ENCODE measurements at places on chromosomes 1 and 21. TPM values are rescaled to one million over a fixed set of nuclear protein-coding genes. Genes with fewer than 3 reads are reported as not detected.

DNA sequence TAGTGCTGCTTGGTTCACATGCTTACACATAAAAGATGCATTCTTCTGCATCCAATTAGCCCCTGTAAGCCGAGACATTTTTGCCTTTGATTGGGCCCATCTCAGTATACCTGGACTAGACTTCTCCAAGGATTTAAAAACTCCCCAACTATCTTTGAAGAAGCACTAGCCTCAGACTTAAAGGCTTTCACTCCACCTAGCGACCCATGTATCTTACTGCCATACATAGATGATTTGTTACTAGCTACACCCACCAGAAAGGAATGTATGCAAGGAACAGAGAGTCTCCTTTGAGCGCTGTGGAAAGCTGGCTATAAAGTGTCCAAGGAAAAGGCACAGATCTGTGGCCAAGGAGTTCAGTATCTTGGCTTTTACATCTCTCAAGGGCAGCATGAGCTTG, 91.7 kb downstream of the LIPI start:
- no peak for DNase-seq

DNA sequence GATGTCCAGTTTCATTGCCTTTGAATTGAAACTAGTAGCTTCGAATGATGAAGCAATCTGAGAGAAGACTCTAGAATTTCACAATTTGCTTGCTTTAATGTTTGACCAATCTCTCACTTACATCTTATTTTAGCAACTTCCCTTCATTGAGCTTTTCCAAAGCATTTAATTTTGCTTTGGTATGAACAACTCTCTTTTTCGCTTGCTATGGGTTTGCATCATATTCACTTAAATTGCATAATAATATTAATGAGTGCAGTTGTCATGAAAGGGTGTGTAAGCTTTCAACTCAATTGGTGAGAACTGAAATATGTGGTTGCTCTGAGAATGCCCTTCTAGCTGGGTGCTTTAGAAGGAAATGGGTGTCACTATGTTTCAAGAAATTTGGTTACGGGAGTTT, 309.2 kb downstream of the HLX start:
- DNase-seq, result no peak

DNA sequence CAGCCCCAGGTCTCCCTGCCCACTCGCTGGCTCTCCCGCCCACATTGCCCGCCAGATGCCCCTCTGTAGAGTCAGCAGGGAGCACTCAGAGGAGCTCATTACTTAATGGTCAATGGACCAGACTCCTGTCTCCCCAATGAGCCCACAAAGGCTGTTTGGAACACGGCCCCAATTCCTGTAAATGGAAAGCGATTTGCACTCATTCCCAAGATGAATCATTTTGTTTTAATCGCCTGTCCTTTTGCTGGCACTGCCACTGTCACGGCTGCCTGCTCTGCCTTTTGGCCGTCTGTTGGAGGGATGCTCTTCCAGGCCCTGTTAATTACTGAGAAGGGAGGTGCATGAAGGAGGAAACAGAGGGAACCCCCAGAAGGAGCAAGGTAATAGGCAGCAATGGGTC, 44.8 kb upstream of the ATP2B4 start:
- no peak for DNase-seq

DNA sequence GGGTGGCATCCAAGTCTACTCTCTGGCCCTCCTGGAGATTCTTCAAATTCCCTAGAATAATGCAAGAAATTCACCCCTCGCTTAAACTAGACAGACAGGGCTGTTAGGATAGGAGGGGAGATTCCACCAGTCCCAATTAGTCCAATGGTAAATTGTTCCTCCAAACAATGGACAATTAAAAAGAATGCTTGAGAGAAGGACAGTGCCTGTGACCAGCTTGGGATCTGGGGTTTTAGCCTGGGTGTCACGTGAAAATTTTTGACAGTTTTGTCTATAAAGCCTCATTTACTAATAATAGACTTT, 177.7 kb upstream of the RAB4A start:
- no peak for DNase-seq

GRCh38 chr1:53093451-53093754, 31.4 kb downstream of the PODN start:
- DNase-seq, result no peak

GRCh38 chr1:103250441-103250861, 142.1 kb upstream of the COL11A1 start:
- DNase-seq, result no peak

DNA sequence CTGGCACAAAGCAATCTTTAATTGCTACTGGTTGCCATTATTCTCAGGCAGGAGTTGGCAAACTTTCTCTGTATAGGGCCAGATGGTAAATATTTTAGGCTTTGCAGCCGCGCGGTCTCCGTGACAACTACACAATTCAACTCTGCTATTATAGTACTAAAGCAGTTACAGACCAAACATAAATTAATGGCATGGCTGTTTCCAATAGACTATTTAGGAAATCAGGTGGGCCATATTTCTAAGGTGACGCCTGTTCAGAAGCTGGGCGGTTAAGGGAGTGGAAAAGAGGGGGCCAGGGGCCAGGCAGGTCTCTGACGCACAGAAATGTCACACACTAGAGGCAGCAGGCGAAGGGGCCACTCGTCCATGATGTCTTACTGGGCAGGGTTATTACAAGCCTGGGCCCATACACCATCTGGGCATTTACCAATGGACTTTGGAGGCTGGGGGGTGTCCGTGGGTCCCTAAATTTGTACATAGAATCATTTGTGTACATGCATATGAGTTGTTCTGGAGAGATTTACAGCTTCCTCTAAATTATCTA, 80.1 kb downstream of the STUM start:
- DNase-seq, result no peak

- peak; percentile 56 for DNase-seq
Observed at GRCh38 chr1:168470901-168471431, 72.8 kb downstream of the XCL2 start.

GRCh38 chr1:6538956-6539355, 15.4 kb downstream of the NOL9 start:
- DNase-seq, result no peak

GRCh38 chr21:38306433-38307141, 49.8 kb downstream of the KCNJ15 start:
- no peak for DNase-seq

DNA sequence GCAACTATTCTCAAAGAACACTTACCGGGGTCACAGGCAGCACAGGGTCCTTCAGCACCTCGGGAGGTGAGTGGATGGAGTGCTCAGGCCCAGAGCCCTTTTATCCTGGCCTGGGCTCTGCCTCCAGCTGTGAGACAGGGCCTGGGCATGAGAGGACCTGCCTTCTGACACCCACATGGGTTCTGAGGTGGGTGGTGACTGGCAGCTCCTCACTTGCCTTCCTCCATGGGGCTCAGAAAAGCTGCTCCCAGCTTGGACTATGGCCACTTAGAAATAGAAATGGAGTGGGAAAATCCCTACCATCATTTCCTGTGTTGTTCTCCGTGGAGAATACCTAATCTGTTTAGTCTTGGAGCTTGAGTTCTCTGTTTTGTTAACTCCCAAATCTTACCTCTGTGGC, at the start of gene LCE1C:
TSS of gene LCE1C (minus strand) at position 76 of the 400 bp plus-strand sequence. CDS start 1,173 bp downstream, outside the sequence.
- DNase-seq, result no peak

GRCh38 chr1:36594023-36594422, 111.3 kb upstream of the CSF3R start:
- no peak for DNase-seq

- DNase-seq, result no peak
Observed at GRCh38 chr1:68173283-68173935, 58.9 kb downstream of the WLS start.

DNA sequence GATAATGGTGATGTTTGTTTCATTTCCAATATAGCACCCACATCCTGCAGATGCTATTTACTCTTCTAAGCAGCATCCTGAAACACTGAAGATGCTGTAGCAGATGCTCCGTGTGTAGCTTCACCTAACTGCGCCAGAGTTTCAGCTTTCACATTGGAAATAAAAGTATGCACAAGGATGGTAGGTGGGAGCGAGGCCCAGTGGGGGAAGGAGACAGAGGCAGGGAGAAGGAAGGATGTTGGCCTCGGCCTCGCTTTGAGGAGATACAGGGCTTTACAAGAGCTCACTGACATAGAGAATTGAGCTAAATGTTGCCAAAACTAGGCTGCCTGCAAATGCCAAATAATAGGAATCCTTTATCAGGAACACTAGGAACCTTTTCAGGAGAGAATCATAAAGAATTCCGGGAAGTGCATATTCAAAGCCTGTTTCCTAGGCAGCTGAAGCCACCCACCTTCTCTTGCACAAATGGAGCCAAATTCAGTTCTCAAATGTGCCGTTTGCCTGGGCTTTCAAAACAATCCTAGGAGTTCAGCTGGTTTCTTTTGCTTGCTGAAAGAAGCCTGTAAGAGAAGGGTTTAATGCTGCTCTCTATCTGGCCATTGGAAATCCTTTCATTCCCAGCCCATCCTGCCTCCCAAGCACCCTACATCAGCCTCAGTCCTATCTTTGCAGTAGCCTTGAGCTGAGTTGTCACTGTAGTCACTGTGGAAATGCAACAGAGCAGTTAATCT, 135.4 kb upstream of the ATP1B1 start:
- DNase-seq, result no peak

GRCh38 chr1:184574588-184574987, 180.1 kb downstream of the EDEM3 start:
- no peak for DNase-seq

GRCh38 chr1:15937146-15937545, 38.8 kb downstream of the ZBTB17 start:
- no peak for DNase-seq

- DNase-seq, result peak; percentile 82
Observed at GRCh38 chr1:154546264-154547063, 12.0 kb downstream of the UBE2Q1 start.

DNA sequence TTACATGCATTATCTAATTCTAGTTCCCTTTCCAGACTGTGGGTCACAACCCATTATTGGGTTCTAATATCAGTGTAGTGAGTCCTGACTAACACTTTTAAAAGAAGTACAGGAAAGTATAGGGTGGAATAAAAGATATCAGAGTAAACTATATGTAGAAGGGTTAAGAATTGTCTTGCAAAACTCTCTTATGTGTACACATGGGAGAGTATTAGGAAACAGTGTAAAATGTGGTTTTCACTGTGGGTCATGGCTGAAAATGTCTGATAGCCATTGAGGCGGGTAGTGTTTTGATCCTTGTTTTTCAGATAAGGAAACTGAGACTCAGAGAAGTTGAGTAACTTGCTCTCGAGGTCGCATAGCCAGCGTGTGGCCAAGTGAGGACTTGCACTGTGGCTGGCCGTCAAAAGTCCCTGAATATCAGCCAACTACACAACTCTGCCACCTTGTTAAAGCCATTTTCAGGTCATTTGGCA, 18.5 kb upstream of the MTARC1 start:
- no peak for DNase-seq

- DNase-seq, result no peak
Observed at GRCh38 chr1:41752514-41753170, 166.1 kb downstream of the HIVEP3 start.

GRCh38 chr1:205923651-205924459, 19.4 kb downstream of the SLC26A9 start:
- DNase-seq, result no peak

GRCh38 chr1:216081445-216081844, 341.8 kb downstream of the USH2A start:
- DNase-seq, result peak; percentile 11

DNA sequence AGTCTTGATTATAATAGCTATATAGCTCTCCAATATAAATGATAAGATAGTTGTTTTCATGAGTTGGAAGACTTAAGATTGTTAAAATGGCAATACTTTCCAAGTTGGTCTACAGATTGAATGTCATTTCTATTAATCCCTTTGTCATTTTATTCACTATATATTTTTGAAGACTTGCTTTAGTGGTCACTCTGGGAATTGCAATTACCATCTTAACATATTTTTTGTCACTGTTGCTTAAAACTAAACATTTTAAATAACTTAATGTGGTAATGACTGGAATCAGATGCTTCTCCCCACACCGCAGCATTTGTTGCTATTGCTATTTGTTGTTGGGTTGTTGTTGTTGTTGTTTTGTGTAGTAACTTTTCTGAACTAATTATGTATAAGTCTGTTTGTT, 1592.9 kb downstream of the MRPL39 start:
- DNase-seq, result no peak

- DNase-seq, result peak; percentile 35
Observed at GRCh38 chr1:235930543-235930942, 63.8 kb upstream of the LYST start.

DNA sequence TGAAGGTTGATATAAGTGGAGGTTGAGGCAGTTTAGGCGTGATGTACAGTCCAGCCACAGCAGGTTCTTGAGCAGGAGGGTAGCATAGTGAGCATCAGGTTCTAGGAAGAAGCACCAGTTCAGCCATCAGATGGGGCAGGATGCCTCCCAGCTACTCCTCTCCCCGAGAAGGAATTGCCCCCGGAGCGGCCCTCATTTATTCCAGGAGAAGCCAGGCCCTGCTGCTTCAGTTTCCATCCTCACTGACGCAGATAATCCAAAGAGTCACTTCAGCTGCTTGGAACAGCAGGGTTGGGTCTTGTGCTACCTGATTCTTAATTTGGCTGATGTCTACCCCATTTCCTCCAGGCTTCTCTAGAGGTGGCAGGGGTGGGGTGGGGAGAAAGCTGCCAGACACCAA, 54.7 kb downstream of the LACTBL1 start:
- DNase-seq, result no peak

DNA sequence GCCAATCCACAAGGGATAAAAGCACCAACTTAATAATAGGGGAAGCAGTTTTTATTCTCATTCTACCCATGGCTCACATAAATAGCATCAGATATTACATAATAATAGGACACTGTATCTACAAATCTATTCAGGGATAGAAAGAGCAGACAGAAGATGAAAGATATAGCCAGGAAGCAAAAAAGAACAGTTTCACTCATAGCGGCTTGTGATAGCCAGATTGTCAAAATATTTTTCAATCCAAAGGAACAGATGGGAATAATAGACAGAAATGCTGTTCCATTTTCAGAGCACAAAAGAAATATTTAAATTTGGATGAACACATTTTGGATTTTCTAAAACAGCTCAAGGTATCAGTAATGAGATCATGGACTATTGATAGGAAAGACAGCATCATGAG, 232.5 kb upstream of the GREM2 start:
- no peak for DNase-seq

- DNase-seq, result no peak
Observed at GRCh38 chr1:30966690-30967369, 58.3 kb upstream of the SDC3 start.

- no peak for DNase-seq
Observed at GRCh38 chr1:223179786-223180185, 36.7 kb upstream of the TLR5 start.

TRABD2B gene
- total RNA-seq, result 0.10 TPM

SERPINC1 gene
- total RNA-seq, result 0.59 TPM

DYNLT5 gene
- total RNA-seq, result not detected

NEGR1 gene
- total RNA-seq, result 19.2 TPM

C8B gene
- not detected for total RNA-seq

TRIM62 gene
- total RNA-seq, result 6.9 TPM

PADI2 gene
- total RNA-seq, result 2.7 TPM

SLC44A3 gene
- 32.0 TPM for total RNA-seq

NBPF6 gene
- total RNA-seq, result not detected

PDZK1IP1 gene
- 231 TPM for total RNA-seq

DMBX1 gene
- 0.88 TPM for total RNA-seq

ACTL8 gene
- not detected for total RNA-seq

MAGI3 gene
- total RNA-seq, result 13.4 TPM

LRRC38 gene
- total RNA-seq, result not detected

ORC1 gene
- total RNA-seq, result 15.5 TPM

PHLDA3 gene
- 36.7 TPM for total RNA-seq

TCHH gene
- total RNA-seq, result not detected

ATP5IF1 gene
- 125 TPM for total RNA-seq

ADGRL2 gene
- total RNA-seq, result 58.8 TPM

AADACL3 gene
- not detected for total RNA-seq

ZMYM1 gene
- 33.4 TPM for total RNA-seq

CCDC185 gene
- 0.17 TPM for total RNA-seq

Measured in Calu3 (cell line).